ENCODE measurements at places on chromosomes 7 and 10.

GRCh38 chr10:96211764-96212163 is 59.6 kb downstream of the BLNK start:
- no peak for DNase-seq

GRCh38 chr10:67783606-67784294 is 54.2 kb downstream of the DNAJC12 start:
- DNase-seq: no peak

DNA sequence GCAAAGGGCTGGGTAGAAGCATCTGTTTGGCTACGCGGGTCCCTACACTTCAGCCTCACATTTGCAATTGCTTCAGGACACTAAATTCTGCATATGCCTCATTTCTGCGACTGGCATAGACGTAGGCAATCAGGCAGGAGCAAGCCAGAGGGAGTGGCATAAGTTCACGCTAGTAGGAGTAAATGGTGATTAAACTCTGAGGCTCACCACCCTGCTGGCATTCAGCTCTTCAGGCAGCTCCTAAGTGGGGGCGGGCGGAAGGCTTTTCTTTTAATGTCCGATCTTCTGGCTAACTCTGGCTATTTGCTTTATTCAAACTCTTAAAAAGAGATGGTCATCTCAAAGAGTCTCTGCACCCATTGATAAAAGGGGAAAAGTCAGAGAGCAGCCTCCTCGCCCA is 45.3 kb downstream of the RGS10 start:
- DNase-seq: no peak

- no peak for DNase-seq
Measured at GRCh38 chr7:128814499-128814898, 15.7 kb upstream of the FLNC start.

DNA sequence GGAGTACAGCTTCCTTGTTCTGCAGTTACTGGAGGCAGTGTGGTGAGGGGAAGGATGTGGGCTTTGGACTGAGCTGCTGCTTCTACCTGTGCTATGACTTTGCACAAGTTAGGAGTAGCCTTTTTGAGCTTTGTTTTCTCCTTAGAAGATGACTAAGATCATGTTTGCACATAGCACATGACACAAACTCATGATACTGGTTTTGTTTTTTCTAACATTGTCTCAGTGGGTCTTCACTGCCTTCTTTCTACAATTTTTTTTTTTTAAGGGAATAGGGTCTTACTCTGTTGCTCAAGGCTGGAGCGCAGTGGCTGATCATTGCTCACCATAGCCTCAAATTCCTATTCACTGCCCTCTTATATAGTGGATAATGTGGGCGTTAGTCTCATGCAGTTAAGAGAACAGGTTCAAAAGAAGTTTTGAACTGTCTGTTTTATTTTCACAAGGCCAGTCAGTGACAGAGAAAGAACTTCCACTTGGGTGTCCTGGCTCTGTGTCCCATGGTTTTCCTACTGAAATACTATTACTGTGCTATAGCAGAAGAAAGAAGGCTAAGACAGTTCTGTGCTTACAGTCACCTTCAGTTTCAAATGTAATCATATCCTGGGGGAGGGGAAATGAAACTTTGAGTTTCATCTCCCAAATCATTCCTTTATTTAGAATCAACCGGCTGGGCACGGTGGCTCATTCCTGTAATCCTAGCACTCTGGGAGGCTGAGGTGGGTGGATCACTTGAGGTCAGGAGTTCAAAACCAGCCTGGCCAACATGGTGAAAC is 72.0 kb downstream of the KAT6B start:
- DNase-seq: no peak

DNA sequence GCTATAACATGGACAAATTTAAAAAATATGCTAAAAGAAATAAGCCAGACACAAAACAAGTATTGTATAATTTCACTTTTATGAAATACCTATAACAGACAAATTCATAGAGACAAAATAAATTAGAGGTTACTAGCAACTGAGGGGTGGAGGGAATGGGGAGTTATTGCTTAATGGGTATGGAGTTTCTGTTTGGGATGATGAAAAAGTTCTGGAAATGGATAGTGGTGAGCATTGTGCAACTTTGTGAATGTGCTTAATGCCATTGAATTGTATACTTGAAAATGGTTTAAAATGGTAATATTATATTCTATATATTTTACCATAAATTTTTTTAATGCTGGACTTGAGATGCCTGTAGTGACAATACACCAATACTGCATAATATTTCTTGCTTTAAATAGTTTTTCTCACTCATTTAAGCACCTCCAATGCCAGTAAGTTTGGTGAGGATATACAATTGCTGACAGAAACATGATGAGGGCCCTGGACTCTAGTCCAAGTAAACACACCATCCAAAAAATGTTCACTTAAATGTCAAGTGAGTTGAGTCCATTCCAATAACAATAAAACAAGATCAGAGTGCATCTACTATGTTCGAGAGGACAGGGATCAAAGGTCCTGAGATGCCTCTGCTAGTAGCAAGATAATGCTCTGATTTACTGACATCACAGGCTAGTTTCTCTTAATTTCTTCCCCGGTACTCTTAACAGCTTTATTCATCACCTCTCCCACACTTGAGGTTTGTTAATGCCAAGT is 71.9 kb downstream of the NT5C2 start:
- no peak for DNase-seq

DNA sequence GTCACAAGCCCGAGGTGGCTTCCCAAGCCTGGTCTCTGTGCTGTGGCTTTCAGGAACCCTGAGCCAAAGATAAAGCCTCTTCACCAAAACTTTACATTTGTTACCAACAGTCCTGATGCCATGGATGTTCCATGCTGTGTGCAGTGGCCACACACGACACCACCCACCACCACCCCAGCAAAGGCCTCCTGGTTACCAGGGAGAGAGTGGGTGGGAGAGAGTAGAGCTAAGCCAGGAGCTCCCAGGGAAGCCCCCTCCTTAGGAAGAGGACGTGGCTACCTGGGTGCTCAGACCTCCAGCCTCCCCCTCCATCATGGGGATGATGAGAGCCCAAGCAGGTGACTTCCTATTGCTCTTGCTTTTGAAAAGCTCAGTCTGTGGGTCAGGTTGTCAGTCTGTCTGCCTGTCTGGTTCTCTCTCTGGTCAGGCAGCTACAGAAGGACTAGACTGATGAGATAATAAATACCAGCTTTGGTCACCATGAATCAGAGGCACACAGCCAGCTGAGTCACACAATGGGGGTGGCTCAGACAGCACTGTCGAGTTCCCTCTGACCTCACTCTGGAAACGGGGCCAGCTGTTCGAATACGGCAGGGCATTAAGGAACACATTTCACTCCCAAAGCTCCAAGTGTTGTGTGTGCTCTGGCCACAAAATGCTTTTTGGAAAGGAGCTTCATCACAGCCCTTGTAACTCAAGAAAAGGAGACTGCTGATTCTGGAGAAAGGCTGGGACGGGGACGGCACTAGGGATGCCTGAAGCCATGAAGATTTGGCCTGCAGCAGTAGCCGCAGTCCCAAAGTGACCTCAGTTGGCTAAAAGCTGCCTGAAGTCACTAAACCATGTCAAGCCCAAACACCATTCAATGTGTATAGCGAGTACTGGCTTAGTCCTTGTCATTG is 166.0 kb downstream of the FANK1 start:
- DNase-seq: peak; percentile 99

- no peak for DNase-seq
Measured at GRCh38 chr10:114024876-114025610, 18.6 kb upstream of the ADRB1 start.

GRCh38 chr7:36129048-36129534 is 24.0 kb upstream of the EEPD1 start:
- DNase-seq: no peak

- DNase-seq: no peak
Measured at GRCh38 chr10:84005403-84005802, 133.9 kb upstream of the GHITM start.

DNA sequence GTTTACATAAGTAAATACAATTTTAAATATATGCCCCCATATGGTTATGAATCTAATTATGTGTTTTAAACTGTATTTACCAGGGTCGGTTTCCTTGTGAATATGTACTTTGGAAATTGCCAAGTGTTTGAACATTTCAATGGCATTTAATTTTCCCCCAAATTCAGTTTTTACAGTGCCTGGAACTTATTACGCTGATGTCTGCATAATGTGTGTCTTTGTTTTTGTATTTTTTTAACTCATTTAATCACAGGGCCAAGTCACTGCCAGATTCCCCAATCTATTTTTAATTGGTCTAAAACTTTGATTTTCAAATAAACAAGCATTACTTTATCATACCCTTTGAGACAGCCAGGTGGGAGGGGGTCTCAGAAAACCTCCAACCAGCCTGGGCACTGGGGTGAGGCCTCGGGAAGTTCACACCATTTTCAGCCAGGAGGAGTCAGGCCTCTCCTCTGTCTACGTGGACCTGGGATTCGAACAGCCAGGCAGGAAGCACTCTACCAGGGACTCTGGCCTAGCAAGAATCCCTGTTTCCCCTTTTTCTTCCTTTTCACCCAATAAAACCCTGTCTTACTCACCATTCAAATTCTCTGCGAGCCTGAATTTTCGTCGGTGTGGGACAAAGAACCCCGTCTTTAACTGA is 151.5 kb upstream of the COL1A2 start:
- DNase-seq: no peak

- no peak for DNase-seq
Measured at GRCh38 chr7:30699706-30700495, 17.6 kb upstream of the CRHR2 start.

DNA sequence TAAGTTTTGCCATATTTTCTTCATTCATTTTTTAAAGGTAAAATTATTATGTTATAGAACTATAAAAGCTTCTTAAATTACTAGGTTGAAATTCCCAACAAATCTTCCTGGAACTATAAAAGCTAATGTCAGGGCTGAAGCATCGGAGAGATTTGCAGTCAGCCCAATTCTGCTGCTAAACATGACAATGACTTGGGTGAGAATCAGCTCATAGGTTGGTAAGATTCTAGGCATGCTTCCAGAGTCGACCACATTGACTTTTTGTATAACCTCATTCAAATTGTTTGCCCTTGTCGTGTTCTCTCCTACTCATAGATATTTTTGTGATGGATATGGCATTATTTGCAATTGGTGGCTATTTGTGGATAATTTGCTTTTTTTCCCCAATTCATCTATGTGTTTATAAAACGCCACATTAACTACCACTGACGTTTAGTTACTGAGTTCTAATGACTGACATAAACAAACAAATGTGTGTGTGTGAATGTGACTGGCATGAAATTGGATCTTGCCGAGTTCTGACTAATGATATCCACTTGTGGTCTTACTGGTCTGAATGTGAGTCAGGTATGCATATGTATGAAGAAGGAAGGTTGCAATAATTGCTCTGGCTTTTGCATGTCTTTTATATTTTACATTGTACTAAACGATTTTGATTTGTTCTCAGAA is 579.8 kb downstream of the PARD3 start:
- DNase-seq: peak; percentile 36

GRCh38 chr7:130909881-130910672 is 176.1 kb upstream of the KLF14 start:
- DNase-seq: no peak

DNA sequence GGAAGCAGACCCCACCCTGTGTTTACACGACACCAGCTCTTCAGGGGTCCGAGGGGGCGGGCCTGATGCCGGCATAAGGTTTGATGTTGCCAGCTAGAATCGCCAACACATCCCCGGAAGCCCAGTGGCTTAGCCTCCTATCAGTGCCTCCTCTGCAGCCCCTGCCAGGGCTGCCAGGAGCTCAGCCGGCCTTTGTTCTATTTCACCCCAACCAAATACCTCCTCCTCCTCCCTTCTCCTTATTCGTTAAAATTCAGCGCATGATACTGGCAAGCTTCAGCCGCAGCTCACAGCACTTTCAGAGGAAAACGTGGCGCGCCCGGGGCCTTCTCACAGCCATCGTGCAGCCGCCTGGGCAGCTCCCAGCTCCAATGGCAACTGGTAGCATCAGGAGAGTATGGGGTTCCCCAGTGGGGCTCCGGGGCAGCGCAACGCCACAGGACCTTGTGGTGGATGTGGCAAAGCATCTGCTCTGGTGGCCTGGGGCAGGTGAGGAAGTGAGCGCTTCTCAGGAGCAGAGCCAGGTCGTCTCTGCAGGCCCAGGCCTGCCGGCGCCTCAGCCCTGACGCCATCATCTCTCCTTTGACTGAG is 176.4 kb upstream of the RHEB start:
- DNase-seq: no peak

GRCh38 chr10:652233-652632 is 37.2 kb downstream of the DIP2C start:
- no peak for DNase-seq

DNA sequence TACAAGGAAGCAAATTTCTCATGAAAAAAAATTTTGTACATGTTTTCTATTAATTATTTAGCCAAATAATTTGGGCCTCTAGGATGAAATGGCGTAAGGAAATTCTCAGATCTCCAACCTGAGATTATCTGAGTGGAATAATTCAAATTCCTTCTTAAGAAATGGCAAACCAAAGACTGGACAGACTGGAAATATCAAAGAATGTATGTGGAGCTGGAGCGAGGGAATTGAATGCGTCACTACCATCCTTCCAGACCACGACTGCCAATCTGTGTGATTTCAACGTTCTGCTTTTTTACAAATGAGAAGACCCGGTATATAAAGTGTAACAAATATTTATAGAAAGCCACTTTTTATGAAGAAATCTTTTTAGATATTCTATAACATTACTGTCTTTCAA is 12.4 kb upstream of the BLNK start:
- DNase-seq: no peak

DNA sequence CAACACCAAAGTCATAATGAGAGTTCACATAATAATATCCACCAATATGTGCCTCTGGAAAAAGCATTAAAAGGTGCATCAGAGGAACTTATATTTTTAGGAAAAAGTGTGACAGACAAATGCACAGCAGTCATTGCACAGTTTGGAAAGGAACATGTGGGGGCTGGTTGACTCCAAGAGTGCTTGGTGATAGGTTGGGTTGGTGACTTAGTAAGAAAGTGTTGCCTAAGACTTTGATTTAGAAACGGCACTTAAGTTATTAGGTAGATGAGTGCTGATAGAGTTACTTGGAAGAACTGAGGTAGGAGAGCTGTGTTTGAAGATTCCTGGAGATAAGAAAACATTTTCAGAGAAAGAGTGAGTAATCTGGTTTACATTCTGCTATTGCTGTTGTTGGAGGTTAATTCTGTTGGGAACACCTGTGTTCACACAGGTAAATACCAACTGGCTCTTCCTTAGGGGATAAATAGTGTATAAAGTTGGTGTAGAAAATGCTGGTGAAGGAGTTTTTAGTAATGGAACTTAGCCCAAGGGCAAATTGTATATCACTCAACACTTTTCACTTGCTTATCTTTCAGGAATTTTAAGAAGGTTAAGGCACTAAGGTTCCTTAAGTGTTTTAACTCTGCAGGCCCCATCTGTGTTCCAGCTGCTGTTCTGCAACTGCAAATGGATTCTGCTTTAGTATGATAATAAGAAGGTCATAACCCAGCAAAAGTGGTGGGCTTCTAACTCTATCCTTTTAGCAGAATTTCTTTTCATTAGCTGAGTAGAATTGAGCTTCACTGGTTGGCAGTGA is 196.1 kb downstream of the NSUN6 start:
- DNase-seq: no peak

- DNase-seq: no peak
Measured at GRCh38 chr10:75048669-75049098, 62.8 kb upstream of the SAMD8 start.

- no peak for DNase-seq
Measured at GRCh38 chr10:110859973-110860376, 11.8 kb upstream of the PDCD4 start.

Measured in MG63 (cell line).